ENCODE measurements at places on chromosomes 1 and 21.

- no peak for DNase-seq
Observed at GRCh38 chr1:218755128-218755527, 410.0 kb downstream of the TGFB2 start.

DNA sequence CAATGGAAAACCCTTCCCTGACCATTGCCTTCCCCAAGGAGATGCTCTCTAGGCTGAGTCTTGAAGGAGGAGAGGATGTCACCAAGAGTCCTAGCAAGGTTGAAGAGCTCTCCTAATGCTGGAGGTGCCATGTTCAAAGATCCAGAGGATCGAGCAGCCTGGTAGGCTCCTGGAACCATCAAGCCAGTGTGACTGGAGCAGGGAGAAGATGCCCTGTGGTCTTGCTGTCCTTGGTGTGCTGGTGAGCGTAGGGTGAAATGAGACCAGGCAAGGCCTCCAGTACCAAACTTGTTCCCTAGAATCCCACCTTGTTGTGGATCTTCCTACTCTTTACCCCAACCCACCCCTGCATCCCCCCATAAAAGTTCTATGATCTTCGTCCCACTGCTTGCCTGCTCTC lies 46.6 kb upstream of the GALNT2 start:
- DNase-seq, result no peak

GRCh38 chr1:172809750-172810149 lies 150.8 kb downstream of the FASLG start:
- no peak for DNase-seq

GRCh38 chr1:179879797-179880196 lies 2.2 kb upstream of the TOR1AIP2 start:
- DNase-seq, result no peak

GRCh38 chr1:7578206-7578605 lies 192.9 kb upstream of the VAMP3 start:
- no peak for DNase-seq

- DNase-seq, result no peak
Observed at GRCh38 chr1:71640116-71640515, 559.3 kb upstream of the ZRANB2 start.

DNA sequence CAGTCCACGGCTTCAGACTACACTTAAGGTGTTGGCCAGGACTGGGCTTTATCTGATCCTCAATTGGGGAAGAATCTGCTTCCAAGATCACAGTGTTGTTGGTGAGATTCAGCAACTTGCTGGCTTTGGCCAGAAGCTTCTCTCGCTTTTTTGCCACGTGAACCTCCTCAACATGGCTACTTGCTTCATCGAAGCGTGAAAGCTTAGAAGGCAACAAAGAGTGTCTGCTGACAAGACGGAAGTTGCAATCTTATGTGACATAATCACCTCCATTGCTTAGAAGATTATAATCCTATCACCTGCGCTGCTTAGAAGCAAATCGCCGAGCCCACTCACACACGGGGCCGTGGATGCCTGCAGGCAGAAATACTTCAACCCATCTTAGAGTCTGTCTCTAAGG lies 10.4 kb upstream of the ITPKB start:
- DNase-seq, result no peak

DNA sequence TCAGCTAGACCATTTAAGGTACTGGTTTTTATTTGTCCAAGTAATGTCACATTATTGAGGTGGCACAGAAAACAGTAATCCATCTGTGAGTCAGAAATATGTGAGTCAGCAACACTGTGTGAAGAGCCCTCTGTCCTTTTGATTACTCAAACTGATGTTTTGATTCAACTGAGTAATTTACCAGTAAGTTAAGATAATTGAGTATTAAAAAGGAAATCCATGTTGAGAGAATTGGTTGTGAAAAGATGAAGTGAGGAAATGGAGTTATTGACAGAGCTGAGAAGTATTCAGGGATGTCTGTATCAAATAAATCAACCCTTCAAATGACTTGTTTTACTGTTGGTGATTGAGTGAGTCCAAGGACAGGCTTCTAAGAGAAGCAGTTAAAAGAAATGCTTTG lies 302.7 kb upstream of the SGIP1 start:
- DNase-seq, result no peak

- DNase-seq, result no peak
Observed at GRCh38 chr1:30052178-30052577, 671.2 kb downstream of the MATN1 start.

- no peak for DNase-seq
Observed at GRCh38 chr1:238898856-238899255, 487.5 kb upstream of the CHRM3 start.

DNA sequence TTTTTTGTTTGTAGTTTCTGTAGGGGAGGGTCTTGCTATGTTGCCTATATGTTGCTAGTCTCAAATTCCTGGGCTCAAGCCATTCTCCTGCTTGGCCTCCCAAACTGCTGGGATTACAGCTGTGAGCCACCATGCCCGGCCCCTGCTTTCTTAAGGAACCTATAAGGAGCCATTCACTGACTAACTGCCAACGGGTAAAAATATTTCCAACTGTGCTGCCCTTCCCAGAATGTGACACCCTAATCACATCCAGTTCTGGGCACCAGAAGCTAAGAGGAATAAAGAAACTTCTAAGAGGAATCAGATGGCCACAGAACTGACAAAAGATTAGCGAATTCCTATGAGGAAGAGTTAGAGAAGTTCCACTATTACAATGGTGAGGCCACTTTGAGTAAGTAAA lies 6.4 kb downstream of the SYPL2 start:
- DNase-seq, result no peak

DNA sequence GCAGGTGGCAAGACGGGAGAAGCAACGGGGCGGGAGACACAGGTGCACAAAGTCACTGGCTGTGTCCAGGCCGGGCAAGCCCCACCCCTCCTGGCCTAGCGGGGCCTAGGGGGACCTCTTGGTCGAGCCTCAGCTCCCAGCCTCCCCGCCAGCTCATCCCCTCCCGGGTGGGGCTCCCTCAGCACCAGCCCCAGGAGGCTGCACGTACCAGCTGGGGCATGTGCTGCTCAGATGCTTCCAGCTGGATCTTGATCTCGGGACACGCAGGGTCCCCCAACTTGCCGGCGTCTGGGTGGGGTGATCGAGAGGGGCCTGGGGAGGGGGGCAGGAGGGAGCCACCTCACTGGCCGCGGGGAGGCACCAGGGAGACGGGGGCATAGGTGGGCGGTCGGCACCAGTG lies 71.4 kb downstream of the RAP1GAP start:
- no peak for DNase-seq

GRCh38 chr21:31450980-31451379 lies 106.9 kb upstream of the TIAM1 start:
- DNase-seq, result no peak

DNA sequence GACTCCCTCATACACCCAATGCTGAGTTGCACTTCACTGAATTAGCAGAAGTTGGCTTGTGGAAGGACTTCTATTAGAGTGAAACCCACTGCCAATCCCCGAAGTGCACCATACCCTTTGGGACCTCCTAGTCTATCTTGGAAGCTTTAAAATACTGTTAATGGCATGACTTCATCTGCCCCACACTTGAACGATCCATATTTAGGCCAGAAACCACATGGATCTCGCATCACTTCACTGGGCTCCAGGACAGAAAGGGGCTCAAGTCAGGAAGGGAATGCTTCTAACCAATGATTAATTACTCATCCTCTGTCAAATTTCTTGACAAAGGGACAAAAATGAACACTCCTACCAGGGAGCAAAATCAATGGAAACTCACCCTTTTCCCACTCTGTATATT lies 69.1 kb downstream of the BCAR3 start:
- no peak for DNase-seq

DNA sequence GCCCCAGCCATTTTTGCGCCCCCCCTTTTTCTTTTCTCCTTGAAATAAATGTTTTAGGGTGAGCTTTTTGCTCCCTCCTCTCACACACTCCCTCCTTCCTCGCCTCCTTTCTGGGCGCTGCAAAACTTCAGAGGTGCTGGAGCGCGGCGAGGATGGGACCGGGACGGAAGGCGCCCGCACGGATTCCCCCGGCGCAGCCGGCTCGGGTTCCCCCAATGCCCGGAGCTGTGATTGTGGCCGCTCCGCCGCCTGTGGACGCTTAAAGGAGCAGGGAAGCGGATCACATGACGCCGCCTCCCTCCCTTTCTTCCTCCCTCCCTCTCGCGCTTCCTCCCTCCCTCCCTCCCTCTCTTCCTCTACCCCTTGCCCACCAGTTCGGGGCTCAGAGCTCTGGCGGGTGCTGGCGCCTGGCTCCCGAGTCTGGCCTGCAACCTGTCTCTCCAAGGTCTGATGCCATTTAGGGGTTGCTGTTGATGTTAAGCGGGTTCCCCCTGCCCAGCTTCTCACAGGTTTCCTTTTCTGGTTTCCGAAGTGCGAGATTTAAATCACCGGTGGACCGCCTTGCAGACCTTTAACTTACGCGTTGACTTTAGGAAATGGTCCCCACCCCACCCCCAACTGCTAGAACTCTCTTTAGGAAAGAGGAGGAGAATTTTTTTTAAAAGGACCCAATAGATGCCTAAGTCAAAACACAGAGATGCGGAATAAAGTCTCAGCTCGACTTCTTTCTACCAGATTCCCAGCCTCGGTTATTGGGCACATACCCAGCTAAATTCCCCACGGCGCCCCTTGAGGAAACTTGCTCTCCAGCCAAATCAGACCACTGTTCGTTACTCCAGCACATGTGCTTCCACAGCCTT lies at the start of gene WLS:
TSS of gene WLS (minus strand) at position 235 of the 860 bp plus-strand sequence. CDS start at position 11, 224 bp downstream.
- no peak for DNase-seq

- no peak for DNase-seq
Observed at GRCh38 chr21:33848249-33848953, 67.2 kb downstream of the ATP5PO start.

DNA sequence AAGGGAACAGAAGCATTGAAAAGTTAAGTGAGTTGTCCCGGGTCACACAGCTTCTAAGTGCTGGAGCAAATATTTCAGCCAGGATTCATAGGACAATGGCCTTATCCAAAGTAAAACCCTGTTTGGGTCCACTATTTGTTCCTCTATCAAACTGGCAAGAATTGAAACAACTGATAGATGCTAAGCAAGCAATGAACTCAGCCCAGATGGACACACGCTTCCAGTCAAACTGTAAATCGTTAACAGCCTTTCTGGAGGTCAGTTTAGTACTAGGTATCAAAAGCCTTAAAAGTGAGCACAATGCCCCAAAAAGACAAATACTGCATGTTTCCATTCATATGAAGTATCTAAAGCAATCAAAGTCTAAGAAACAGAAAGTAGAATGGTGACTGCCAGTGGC lies 779 bp upstream of the SVBP start:
- no peak for DNase-seq

- DNase-seq, result no peak
Observed at GRCh38 chr1:19206947-19207346, 3.1 kb downstream of the UBR4 start.

DNA sequence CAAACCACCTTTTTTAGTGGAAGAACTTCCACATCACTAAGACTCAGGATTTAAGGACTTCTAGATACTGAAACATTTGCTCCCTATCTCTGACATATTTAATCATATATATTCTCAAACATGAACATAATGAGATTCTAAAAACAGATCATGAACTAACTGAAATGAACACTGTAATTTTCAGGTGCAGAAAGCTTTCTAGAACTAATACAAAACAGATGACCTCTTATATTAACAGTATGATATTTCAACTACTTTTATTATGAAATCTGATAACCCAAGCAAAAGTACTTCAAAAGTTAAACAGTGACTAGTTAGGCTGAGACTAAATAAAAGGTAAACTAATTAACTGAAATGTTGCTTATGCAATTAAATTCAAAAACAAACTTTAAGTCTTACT lies 157.5 kb downstream of the COP1 start:
- no peak for DNase-seq

DNA sequence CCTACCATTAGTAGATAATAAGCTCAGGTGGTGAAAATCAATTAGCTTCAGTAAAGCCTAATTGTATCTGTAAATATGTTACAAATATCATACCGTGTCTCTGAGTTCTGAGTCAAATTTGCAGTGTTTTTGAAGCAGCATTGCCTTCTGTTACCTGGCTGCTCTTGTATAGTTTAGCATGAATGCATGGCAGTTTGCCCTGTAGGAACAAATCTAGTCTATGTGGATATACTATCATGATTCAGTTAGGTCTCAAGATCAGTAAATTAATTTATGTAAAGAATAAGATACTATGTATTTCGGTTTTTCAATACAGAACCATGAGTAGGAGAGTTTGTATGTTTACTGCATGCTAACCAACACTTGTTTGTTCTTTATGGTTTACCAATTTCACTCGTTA lies 240.6 kb upstream of the C1orf105 start:
- no peak for DNase-seq

- no peak for DNase-seq
Observed at GRCh38 chr1:30260318-30260717, 463.1 kb downstream of the MATN1 start.

- no peak for DNase-seq
Observed at GRCh38 chr21:41316200-41317062, at the start of gene FAM3B. Gene FAM3B, plus strand, starts transcription at chr21:41316801. Its CDS starts 79 bp downstream, at chr21:41316880.

DNA sequence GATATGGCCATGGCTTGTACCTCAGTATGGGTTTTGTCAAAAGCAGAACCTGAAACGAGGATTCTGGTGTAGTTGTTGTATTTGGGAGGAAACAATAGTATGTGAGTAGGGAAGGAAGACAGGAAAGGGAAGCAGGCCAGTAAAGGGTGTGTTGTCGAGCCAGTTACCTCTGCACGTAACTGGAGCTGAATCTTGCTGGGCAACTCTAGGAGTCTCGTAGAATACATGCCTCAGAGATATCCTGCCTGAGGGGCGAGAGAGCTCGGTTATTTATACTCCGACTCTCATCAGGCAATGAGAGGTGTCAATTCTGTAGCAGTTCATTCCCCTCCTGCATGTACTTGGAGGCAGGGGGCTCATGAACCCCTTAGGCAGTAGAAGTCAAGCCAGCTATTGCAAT lies 45.9 kb upstream of the KIF26B start:
- DNase-seq, result no peak

DNA sequence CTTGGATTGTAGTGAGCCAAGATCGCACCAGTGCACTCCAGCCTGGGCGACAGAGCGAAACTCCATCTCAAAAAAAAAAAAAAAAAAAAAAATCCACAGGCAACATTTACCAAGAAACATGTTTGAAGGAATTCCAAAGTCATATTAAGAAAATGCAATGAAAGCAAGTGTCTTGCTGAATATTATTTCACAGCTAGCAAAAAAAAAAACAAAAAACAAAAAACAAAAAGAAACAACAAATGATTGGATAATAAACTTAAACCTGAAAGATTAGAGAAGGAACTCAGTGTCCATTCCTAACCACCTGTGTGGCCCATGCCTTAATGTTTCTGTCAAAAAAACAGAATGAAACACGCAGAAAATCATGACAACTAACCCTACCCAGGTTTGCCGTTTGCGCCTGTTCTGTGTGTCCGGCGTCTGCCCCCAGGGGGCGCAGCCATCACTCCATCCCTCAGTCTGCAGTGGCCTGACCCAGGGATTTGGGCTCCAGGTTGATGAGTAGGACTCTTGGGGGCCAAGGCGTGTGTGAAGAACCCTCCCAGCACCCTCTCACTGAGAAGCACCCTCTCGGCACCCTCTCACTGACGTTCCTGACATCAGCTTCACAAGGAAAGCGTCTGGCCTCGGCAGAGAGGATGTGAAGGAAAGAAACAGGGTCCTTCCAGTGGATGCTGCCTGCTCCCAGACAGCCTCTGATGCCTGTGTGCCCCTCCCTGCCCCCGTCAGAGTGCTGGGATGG lies 19.2 kb upstream of the PTTG1IP start:
- peak; percentile 84 for DNase-seq
